HepG2 (cell line): ENCODE measurements at places on chromosomes 2 and 18. TPM values are rescaled to one million over a fixed set of nuclear protein-coding genes. Genes with fewer than 3 reads are reported as not detected.

DNA sequence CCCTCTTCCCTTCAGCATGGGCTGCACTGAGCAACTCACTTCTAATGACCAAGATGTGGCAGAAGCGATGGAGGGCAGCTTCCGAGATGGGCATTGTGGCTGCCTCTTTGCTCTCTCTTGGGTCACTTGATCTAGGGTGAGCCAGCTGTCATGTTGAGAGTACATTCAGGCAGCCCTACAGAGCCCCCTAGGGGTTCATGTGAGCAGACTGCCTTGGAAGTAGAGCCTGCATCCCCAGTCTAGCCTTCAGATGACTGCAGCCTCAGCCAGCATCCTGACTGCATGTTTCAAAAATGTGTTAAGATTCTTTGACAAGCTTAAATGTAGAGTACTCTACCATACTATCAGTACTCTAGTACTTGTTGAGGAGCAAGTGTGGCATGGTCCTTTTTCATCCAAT is 143.9 kb downstream of the NCK2 start:
- DNase-seq = peak; percentile 58

DNA sequence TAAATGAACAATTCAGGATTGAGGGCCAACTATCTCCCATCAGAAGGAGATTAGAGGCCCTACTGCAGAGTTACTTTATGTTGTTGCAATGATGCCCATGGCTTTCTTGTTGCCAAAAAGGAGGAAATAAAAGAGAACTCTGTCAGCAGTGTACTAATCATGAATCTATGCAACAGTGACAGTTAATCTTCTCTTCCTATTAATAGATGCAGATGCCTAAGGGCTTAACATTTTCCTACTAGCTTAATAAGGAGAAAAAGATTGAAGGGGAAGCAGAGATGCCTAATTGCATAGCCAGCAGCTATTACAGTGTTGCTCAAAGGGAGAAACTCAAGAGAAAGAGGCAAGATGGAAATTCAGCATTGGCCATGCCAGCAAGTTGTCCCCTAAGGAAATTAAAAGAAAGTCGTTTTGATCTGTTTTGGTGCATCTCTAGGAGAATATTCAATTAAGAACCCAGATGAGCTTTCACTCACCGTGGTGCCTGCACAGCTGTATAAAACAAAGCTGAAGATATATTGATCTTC is 107.1 kb upstream of the KCNJ3 start:
- DNase-seq = no peak

Gene SERPINB4
- not detected in 2 replicates for total RNA-seq

Gene SCG2
- not detected in 2 replicates for total RNA-seq

GRCh38 chr18:77102259-77103040 is 30.1 kb downstream of the MBP start:
- DNase-seq = no peak

Gene HOXD13
- not detected in 2 replicates for total RNA-seq

DNA sequence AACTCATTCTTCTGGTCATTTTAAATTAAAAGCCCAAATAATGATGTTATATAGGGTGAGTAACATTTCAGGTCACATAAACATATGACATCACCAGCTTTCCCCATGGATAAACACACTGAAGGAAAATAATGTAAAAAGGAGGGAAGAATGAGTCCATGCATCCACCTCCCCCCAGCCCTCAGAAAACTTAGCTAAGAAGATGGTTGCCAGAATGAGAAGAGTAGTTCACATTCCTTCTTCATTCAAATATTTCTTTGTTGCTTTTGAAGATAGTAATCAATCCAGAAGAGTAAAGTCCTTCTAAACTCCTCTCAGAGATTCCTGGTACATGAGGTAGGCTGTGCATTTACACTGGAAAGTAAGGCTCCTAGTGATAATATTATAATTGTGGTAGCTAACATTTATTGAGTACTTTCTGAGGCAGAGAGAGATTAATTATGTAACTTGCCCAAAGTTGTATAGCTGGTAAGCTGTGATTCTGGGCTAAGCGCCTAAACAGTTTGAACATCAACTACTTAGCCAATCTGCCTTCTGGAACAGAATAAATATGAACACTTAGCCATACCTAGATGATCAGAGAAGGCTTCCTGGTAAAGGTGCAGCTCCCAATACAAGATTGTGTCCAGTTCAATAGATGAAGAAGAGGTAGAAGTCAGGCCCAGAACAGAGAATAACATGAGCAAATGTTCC is 256.7 kb upstream of the FN1 start:
- peak; percentile 91 for DNase-seq

- DNase-seq = no peak
These were observed 43.0 kb upstream of the GPR39 start for GRCh38 chr2:132373391-132374135.

DNA sequence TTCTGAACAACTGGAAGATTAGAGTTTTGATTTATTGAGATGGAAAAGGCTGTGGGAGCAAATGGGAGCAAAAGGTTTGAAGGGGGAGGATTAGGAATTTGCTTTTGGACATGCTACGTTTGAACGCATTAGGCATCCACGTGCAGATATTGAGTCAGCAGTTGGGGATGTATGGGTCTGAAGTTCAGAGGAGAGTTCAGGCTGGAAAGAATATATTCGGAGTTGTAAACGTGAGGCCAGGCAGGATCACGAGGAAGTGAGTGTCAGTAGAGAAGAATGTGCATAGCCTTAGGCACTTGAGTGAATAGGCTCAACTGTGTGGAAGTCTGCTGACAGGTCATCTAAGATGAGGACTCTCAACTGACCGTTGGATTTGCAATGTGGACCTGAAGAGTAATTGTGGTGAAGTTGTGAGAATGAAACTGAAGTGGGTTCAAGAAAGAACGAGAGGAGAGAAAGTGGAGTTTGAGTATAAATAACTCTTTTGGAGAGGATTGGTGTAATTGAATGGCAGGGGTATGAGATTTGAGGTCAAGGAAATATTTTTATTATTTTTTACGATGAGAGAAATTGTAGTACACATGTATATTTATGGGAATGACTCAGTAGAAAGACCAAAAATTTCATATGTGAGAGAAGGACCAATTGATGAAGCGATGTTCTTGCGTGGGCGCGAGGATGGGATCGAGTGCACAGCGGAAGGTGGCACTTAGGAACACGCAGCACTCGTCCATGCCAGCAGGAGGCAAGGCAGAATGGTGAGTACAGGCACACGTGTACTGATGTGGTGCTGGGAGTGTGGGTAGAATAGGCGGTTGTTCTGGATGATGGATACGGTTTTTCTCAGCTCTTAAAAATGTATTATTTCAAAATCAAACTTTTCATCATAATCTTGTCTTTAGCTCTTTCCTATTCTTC is 40.5 kb upstream of the POLE4 start:
- DNase-seq = peak; percentile 91

Gene UGT1A10
- total RNA-seq = 0.10 TPM in 1 of 2 replicates, not detected in the other

GRCh38 chr2:46836295-46837111 is 79.1 kb downstream of the MCFD2 start:
- DNase-seq = no peak

Gene ERICH2
- total RNA-seq = not detected in 2 replicates

Gene ALK
- total RNA-seq = not detected in 2 replicates

DNA sequence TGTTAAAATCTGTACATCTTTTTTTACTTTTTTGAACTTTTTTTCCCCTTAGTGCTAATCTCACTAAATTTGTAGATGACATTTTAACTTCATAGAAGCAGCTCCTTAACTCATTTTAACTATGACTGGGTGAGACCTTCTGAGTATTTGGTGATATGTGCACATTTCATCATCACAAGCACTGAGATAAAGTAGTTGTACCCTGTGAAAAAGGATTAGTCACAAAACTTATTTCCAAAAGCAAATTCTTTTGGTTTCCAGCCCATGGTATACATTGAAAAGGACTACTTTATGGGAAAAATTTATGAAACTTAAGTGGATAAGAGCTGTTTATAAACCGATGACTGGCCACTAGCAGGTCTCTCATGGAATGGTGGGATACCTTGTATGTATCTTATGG is 581.5 kb downstream of the PLCL1 start:
- DNase-seq = no peak

GRCh38 chr18:58183226-58183625 is 139.2 kb downstream of the NEDD4L start:
- no peak for DNase-seq

Gene CNDP1
- not detected in 2 replicates for total RNA-seq

DNA sequence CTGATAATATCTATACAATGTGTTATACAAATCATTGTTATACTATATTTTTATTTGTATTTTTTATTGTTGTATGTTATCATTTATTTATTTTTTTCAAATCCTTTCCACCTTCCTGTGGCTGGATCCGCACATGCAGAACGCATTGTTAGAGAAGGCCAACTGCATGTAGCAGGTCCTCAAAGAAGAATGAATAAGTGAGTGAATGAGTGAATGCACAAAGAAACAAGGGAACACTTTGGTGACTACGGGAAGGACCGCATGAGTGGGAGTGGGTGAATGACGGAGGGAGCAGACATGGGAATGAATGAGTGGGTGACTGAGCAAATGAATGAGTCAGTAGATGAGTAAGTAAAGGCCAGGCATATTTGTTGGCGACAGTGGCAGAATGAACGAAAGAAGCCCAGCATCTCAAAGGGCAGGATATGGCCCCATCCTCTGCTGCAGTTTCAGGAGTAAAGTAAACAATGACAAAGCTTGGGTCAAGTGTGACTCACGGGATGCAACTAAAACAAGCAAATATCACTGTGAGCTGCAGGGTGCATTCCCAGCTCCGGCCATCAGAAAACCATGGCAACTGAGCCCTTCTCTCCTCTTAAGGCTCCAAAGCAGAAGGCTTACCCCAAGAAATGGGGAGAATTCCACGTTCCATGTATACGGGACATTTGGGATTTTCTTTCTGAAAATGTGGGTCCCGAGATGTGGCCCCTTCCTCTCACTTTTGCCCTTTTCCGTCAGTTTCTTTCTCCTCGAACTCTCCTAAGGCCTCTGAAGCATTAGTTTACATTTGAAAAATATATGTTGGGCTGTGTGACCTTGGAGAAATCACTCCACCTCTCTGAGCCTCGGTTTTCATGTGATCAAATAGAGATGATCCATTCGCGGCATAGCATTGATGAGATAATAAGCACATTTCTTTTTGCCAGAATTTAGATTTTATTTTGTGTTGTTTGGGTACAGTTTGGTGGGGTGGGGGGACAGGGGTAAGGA is 24.5 kb downstream of the KCNF1 start:
- DNase-seq = peak; percentile 98

DNA sequence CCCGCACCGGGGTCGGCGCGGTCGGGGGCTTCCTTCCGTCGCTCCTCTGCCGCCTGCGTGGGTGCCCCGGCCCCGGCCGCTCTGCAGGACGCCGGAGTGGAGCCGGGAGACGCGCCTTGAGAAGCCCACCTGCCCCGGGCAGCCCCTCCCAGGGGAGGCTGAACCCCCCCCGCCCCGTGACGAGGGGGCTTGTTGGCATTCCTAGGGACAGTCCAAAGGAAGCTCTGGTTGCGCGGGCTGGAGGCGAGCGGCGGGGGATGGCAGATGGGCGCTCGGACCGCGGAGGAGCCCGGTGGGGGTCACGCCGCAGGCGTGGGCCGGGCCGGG is 133.5 kb upstream of the MGAT5 start:
- no peak for DNase-seq

GRCh38 chr18:731185-731584 is 18.8 kb upstream of the ENOSF1 start:
- DNase-seq = no peak

GRCh38 chr2:168210216-168210894 is 37.0 kb downstream of the STK39 start:
- no peak for DNase-seq

Gene ANKRD23
- total RNA-seq = 0.35 and 1.5 TPM in 2 replicates

Gene FOXI3
- total RNA-seq = not detected in 2 replicates
